ENCODE measurements at places on chromosomes 7 and 10.

- no peak for DNase-seq
These were observed at the start of gene COPS6 for GRCh38 chr7:100088621-100089457. Gene COPS6, plus strand, starts transcription at chr7:100088969. Its CDS starts 22 bp downstream, at chr7:100088991.

DNA sequence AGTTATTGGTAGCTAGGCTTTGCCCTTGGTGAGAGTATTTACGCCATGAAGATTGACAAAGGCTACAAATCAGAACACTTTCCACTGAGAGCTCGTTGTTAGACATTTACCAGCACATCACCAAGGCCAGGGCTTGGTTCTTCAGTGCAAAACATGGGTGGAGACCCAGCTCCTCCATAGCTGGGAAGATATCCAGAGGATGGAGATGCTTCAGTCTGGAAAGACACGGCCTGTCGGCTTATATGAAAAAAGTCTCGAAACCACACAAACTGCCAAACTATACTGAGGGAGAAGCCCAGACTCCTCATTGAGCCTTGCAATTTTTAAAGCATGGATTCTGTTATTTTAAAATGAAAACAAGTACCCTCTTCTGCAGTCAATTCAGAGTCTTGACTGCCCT, 83.4 kb upstream of the ANLN start:
- DNase-seq = no peak

GRCh38 chr10:110420401-110421193, 77.1 kb upstream of the DUSP5 start:
- no peak for DNase-seq

DNA sequence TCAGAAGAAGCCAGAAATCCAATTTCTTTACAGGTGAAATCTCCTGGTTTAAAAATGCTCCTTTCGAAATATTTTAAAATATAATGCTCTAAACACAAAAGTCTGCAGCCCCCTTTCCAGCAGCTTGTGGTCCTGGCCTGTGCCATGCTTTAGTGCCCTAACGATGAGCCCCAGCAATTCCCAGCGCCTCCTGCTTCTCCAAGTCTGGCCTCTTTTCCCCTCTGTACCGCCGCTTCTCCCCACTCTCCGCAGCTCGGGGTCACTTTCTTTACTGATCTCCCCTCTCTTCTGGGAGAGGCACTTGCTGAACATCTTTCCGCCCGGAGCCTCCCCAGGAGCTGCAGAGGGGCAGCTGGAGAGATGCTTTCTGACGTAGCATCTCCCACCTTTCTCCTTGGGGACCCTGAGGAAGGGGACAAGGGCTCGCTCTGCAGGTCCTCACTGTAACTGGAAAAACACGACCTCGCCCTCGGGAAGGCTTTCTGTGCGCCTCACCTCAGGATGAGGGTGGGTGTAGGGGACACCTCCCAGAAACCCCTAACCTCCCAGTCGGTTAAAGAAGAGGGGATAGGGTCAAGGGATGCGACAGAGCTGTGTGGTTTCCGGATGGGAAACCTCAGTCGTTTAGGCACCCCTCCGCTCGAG, 565 bp upstream of the INA start:
- DNase-seq = no peak

DNA sequence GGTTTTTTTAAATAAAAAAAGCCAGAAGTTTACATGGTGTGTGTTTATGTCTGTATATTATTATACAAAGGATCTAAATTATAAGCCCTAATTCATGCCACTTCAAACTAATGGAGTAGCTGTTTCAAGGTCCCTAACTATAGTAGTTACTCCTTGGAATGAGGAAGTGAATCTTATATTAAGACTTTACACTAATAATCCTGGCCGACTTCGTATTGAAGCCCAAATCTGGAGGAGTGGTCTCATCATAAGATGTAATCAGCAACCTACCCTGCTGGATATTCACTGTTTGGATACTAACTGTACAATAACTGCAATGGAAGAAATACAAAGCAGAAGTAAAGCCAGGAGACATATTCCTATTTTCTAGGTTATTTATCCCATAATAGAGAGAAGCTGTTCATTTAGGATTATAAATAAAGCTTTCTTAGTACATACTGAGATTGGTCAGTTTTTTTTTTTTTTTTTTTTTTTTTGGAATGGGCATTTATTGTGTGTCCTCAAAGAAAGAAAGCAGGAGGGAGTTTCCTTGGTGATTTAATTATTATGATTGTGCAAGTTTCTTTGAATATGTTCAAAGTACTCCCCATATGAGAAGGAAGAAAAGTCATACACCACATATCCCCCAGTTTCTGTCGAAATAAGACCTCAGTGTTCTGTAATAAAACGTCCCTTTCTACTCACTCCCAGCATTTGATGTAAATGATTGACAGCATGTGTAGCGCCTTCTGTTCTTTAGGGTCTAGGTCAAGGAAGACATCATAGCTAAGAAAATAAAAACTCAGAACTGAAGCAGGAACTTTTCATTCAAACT, 397.8 kb downstream of the EXOC4 start:
- no peak for DNase-seq

- no peak for DNase-seq
These were observed 24.2 kb upstream of the C10orf95 start for GRCh38 chr10:102475451-102476040.

GRCh38 chr10:110576220-110576619, 8.7 kb downstream of the SMC3 start:
- DNase-seq = no peak

GRCh38 chr10:26837139-26837538, 23.6 kb downstream of the ABI1 start:
- DNase-seq = no peak

- DNase-seq = no peak
These were observed 8.4 kb downstream of the MLXIPL start for GRCh38 chr7:73615886-73616285.

GRCh38 chr7:147432576-147432975, 1158.0 kb upstream of the C7orf33 start:
- DNase-seq = no peak

GRCh38 chr10:79927111-79927828, 21.6 kb downstream of the SFTPD start:
- DNase-seq = no peak

DNA sequence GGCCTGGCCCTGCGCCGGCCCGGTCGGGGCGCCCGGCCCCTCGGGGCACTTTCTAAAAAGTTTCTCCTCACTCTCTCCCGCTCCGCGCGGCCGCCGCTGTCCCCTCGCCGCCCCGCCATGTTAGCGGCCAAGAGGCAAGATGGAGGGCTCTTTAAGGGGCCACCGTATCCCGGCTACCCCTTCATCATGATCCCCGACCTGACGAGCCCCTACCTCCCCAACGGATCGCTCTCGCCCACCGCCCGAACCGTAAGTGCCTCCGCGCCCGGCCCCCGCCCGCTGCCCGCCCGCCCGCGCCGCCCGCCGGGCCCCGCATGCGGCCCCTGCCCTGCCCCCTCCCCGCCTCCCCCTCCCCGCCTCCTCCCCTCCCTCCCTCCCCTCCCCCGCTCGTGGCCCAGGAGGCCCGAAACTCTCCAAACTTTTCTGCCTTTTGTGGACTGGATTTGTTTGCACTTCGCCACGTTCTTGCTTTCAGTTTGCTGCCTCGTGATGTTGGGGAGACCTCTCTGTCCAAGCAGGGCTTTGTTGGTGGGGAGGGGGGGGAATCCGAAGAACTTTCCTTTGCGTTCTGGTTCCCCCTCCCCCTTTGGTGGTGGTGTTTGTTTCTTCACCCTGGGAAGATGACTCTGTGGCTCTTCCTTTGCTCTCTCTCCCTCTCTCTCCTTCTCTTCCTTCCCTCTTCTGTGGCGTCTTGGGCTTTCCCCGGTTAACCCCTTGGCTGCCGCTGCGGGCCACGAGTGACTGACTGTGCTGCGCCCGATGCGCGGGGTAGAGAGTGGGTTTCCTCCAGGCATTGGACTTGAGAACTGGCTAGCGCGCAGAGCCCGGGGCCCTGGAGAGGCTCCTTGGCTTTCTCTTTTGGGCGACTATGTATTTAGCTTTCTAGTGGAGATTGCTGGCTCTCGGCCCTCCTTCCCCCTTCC, 1.6 kb downstream of the TCF7L2 start:
- no peak for DNase-seq

DNA sequence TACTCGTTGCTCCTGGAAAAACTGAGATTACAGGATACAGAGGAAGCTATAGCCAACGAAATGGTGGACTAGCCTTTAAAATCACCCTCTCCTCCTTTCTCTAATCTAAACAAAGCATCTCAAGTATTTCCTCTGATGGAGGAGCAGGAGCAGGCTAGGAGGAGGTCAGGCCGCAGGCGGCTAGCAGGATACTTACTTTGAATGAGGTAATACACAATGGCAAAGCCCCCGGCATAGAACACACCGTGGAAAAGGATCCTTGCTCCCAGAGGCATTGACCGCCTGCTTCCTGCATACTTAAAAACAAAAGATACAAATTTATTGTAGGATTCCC, 64.4 kb downstream of the STK17A start:
- no peak for DNase-seq

- no peak for DNase-seq
These were observed 7.2 kb upstream of the DMBT1 start for GRCh38 chr10:122553341-122553740.

GRCh38 chr10:7561216-7561893, 105.4 kb downstream of the ITIH5 start:
- DNase-seq = no peak

DNA sequence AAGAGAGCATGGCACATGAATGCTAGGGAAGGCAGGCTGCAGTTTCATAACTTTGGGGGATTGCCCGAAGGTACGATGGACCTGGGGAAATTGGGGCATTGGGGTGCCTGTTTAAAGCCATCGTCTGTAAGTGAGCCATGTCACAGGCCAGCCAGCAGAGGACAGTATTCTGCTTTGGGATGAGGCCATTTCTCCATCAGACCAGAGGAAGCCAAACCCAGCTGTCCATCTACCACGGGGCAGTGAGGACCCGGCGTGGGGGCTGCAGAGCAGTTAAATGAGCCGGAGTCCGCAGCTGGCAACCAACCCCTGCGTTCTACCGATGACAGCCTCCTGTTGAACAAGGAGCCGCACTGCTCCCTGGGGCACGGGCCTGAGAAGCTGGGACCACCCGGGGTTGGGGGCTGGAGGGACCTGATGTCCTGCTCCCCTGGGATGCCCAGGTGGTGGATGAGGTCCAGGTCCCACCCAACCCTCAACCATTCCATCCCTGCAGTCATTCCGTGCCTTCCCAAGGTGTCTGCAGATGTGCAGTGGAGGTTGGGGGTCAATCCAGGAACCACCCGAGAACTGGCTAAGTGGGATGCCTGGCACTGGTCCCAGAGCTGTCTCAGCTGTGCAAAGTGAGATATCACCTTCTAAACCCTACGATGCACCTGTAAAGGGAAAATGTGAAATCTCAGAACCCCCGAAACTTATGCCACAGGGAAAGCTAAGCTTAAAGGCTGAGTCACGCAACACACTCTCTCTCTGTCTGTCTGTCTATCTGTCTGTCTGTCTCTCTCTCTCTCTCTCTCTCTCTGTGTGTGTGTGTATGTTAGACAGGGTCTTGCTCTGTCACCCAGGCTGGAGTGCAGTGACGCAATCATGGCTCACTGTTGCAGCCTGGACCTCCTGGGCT, 12.1 kb upstream of the RHBDD2 start:
- no peak for DNase-seq

DNA sequence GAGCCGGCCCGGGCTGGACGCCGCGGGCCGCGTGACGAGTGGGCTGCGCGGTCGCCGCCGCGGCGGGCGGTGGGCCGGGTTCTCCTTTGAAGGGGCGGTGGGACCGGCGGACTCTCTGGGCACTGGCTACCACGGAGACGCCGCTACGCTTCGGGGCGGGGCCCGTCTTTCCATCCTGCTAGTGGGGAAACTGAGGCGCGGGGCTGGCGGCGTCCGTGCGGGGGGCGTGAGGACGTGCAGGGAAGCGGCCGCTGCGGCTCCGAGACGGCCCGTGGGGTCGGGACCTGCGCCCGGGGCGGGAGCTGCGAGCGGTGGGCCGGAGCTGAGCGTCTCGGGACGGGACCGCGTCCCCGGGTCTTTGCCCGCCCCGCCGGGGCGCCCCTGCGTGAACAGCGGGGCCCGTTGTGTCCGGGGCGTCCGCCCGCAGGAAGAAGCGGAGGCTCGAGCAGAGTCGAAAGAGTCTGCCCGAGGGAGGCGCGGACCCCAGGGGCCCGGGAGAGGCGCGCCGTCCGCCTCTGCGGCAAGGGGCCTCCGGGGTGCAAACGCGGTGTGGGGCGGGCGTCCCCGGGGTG, 548 bp upstream of the BNIP3 start:
- no peak for DNase-seq

- no peak for DNase-seq
These were observed 734 bp downstream of the ABCB4 start for GRCh38 chr7:87474533-87475358.

GRCh38 chr7:143485094-143485493, 7.4 kb downstream of the TAS2R41 start:
- DNase-seq = no peak

DNA sequence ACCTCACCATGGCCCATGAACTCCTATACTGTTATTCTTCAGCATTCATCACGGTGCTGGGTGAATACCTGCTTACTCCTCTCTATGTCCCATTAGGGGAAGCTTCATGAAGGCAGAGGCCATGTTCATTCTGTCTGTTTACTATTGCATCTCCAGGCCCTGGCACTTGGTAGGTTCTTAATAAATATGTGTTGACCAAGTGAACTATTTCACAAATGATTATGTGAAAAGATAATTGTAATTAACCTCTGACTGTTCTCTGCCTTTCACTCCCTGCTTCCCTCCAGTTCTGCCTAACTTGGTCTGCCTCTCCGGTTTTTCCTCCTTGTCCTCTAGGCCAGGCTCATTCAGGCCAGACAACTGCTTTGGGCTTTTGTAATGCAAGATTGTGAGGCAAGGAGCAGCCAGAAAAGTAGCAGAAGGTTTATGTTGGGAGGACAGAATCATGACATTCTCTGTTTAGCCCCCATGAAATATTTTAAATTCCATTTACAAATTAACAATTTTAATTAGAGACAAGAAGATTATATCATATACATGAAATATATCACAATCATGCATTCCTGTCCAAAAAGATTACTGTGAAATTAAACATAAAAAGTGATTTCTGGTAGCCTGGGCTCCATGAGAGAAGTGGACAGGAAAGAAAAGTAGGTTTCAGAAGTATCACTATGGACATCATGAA, 42.1 kb upstream of the PLXNA4 start:
- no peak for DNase-seq

DNA sequence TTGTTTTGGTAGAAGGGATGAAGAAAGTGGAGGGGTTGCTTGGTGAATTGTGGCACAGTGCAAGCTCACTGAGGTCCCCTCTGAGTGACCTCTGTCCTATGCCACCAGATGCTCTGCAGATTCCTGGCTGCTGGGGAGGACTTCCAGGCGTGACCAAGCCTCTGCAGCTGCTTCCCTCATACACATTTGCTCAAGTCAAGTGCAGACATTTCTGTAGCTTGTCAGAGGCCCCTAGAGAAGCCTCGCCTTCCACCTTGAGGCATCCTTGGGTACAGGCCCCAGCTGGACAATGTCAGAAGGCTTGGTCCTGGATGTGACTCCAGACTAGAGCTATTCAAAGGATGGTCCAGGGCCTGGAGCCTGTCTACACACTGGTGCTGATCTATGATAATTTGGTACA, 464.2 kb downstream of the PLXNA4 start:
- no peak for DNase-seq

GRCh38 chr7:101185258-101185839, 5.3 kb upstream of the NAT16 start:
- no peak for DNase-seq

DNA sequence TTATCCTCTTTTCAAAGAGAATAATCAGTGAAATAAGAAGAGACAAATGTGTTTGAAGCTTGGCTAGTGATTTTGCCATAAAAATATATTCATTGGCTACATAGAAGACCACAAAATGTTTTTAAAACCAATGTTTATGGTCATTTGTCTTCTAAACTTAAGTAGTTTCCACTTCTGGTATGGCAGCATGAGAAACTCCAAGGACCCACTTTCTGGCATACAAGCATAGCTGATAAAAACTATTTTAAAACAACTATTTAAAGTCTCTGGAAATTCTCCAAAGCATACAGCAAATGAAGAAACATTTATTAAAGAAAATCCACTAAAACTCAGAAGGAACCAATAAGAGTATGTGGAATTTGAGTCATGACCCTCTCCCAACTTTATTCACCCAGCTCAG, 89.2 kb upstream of the TOMM7 start:
- no peak for DNase-seq

Measured in esophagus squamous epithelium (tissue), 5 donors.